Thymus (tissue), 14 donors: ENCODE measurements at places on chromosomes 6 and 20.

DNA sequence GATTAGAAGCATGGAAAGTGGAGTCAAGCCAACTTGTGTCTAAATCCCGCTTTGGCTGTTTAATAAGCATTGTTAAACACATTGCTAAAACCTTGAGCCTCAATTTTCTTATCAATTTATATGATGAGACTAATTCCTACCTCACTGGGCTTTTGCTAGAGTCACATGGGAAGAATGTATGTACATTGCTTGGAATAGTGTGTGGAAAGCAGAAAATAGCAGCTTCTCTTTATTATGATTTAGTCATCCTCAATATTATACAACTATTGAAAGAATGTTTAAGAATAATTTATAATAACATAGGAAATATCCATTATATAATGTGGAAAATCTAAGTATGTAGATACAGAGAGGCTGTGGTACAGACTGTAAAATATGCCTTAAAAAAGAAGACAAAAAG, 313.0 kb upstream of the CDYL start:
- DNase-seq = no peak

DNA sequence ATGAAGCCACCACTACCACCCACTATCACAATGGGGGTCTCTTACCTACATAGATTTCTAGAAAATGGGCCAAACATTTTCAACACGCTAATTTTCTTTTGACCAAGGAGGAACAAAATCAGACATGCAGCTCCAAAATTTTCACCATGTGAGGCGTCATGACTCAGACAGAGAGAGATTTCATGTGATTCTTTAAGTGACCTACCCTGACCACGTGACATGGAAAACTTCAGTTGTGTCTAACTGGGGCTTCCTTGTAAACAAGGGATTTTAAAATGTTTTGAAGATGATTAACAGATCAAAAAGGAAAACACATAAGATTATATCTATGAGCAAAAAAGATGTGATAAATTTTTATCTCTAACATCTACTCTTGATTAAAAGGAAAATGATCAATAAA, 199.2 kb downstream of the TBXT start:
- DNase-seq = no peak

DNA sequence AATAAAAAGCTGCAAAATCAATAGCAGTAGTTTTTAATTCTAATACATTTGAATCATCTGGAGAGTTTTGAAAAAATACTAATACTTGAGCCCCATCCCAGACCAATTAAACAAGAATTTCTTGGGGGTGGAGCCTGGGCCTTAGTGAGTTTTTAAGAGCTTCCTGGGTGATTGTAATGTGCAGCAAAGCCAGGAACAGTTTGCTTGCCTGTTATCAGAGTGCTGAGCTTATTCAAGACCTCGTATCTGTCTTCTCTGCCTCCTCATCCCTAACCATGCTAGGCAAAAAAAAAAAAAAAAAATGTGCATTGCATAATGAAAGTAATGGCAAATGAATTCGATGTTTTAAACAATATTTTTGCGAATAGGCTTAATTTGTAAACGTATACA, 36.4 kb upstream of the MYB start:
- no peak for DNase-seq

DNA sequence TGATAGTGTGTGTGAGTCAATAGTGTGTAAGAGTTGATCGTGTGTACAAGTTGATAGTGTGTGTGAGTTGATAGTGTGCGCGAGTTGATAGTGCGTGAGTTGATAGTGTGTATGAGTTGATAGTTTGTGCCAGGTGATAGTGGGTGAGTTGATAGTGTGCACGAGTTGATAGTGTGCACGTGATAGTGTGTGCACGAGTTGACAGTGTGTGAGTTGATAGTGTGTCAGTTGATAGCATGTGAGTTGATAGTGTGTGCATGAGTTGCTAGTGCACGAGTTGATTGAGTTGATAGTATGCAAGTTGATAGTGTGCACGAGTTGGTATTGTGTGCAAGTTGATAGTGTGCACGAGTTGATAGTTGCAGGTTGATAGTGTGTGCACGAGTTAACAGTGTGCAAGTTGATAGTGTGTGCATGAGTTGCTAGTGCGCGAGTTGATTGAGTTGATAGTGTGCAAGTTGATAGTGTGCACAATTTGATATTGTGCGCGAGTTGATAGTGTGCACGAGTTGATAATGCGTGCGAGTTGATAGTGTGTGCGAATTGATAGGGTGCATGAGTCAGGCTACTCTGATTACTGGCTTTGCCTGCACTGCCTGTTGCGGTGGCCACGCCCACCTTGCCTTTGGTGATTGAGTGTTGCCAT, 35.8 kb upstream of the IYD start:
- no peak for DNase-seq

GRCh38 chr6:20719980-20720379, 185.7 kb downstream of the CDKAL1 start:
- no peak for DNase-seq

- peak; percentile 29 for DNase-seq
Observed at GRCh38 chr20:7980332-7981046, 39.1 kb downstream of the TMX4 start.

DNA sequence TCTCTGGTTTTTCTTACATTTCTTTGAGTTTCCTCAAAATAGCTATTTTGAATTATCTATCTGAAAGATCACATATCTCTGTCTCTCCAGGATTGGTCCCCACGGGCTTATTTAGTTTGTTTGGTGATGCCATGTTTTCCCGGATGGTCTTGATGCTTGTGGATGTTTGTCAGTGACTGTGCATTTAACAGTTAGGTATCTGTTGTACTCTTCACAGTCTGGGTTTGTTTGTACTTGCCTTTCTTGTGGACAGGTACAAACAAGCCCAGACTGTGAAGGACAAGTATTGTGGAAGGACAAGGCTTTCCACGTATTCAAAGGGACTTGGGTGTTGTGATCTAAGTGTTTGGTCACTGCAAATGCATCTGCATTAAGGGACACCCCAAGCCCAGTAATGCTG, 49.9 kb upstream of the TOP1 start:
- no peak for DNase-seq

DNA sequence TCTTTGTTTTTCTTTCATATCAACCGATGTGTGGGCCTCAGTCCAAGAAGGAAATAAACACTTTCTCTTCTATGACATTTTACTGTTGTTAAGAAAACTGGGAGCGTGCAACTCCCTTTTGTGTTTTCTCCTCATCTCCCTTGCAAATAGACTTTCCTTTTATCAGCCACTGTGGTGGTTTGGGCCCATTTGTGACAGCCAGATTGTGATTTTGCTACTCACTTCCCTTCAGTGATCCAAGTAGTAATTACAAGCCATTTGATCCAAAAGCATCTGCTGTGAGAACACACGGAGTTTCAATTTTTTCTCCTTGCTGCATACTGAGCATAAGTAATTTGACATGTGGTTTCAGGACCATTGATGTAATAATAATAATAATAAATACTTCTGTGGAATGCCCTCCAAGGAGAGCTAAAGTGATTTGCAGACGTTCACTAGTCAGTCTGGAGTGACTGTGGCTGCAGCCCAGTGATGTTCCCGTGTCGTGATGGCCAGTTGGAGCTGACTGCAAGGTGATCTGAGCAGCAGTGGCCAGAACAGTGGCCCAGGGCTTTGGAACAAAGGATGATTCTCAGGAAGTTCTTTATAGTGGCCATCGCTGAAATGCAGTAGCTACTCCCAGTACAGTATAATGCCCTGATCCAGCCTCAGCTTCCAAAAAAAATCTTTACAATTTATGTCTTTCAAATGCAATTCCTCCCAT, 91.9 kb upstream of the CLDN20 start:
- DNase-seq = no peak

DNA sequence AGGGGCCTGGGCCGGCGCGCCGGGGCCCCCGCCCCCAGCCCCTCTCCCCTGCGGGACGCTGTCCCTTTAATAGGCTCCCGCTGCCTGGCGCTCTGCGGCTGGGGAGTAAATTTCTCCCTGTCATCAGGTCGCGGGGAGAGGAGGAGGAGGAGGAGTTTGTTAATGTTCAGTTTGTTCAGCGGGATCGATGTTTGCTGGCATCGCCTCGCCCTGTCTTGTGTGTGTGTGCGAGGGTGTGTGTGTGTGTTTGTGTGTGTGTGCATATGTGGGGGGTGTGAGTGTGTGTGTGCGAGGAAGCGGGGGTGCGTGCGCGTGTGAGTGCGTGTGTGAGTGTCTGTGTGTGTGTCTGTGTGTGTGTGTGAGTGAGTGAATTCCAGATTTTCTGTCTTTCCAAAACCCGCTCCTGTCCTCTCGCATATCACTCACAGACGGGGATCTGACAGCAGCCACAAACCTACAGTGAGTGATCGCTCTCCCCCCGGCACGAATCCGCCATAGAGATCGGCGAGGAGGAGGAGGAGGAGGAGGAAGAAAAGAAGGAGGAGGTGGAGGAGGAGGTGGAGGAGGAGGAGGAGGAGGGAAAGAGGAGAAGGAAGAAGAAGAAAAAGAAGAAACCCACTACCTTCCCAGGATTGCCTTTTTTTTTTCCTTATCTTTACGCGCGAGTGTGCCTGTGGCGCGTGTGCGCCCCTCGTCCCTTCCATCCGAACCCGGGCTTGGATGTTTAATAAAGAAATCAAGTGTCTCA, at the start of gene TSHZ2:
Gene TSHZ2, plus strand, starts transcription at position 169 of the 748 bp plus-strand sequence. CDS start 936 bp downstream, outside the sequence.
- DNase-seq = no peak

- DNase-seq = no peak
Observed at GRCh38 chr6:109523478-109523877, 40.5 kb upstream of the ZBTB24 start.

- DNase-seq = no peak
Observed at GRCh38 chr6:166251211-166251610, 57.0 kb downstream of the PRR18 start.

DNA sequence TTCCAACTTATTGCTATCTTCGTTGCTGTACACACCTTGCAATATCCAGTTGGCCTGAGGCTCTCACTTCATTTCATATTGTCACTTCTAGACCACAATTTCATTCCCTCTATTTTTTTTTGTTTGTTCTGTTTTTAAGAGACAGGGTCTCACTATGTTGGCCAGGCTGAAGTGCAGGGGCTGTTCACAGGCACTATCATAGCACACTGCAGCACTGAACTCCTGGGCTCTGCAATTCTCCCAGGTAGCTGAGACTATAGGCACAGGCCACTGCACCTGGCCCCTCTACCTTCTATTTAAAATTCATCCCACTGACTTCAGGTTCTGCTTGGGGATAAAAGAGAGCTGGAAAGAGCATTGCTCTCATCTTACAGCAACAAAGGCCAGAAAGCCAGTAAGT, 4.7 kb upstream of the LINC00237 start:
- DNase-seq = no peak

GRCh38 chr20:64167676-64168075, 3.4 kb downstream of the MYT1 start:
- no peak for DNase-seq

DNA sequence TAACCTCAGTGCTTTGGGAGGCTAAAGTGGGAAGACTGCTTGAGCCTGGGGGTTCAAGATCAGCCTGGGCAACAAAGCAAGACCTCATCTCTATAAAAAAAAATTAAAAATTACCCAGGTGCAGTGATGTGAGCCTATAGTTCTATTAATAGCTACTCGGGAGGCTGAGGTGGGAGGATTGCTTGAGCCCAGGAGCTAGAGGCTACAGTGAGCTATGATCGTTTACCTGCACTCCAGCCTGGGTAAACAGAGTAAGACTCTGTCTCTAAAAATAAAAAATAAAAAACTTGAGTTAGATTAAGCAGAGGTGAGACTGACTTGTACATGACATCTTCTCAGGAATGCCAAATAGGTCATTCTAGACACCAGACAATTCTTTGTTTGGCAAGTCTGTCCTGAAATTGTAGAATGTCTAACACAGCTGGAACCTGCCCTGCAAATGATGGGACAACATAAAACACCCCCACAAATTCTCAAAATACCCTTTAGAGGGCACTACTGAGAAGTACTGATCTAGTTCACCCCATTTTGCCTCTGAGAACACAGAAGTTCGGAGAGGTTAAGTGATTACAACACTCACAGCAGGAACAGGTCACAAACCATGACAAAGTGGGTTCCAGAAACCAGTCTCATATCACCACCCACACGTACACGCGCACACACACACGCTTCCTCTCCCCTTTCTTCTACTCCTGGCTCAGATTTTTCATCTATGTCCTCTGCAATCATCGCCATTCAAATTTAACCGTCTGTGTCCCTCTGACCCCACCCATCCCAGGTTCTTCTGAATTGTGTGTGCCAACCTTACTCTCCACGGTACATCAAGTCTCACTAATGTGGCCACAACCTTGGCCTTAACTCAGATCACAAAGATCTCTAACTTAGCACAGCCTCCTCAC, 38.3 kb downstream of the ARHGAP18 start:
- DNase-seq = peak; percentile 41

GRCh38 chr6:7787137-7787608, 61.3 kb downstream of the BMP6 start:
- no peak for DNase-seq

DNA sequence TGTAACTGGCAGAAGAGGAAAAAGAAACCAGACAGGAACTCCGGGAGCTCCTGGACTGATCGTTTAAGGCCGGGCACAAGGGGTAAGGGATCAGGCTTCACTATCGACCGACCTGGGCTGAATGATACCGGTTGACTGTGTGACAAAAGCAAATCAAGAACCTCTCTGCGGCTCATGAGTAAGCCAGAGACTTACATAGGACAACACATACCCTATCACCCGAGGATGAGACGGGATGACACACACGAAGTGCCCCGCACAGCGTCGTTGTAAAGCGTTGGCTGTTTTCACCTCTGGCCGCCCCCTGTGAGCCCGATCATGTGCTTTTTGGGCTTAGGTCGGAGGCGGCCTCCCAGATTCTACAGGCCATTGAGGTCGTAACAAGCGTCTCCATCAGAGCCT, 695 bp upstream of the TGIF2 start:
- peak; percentile 44 for DNase-seq

DNA sequence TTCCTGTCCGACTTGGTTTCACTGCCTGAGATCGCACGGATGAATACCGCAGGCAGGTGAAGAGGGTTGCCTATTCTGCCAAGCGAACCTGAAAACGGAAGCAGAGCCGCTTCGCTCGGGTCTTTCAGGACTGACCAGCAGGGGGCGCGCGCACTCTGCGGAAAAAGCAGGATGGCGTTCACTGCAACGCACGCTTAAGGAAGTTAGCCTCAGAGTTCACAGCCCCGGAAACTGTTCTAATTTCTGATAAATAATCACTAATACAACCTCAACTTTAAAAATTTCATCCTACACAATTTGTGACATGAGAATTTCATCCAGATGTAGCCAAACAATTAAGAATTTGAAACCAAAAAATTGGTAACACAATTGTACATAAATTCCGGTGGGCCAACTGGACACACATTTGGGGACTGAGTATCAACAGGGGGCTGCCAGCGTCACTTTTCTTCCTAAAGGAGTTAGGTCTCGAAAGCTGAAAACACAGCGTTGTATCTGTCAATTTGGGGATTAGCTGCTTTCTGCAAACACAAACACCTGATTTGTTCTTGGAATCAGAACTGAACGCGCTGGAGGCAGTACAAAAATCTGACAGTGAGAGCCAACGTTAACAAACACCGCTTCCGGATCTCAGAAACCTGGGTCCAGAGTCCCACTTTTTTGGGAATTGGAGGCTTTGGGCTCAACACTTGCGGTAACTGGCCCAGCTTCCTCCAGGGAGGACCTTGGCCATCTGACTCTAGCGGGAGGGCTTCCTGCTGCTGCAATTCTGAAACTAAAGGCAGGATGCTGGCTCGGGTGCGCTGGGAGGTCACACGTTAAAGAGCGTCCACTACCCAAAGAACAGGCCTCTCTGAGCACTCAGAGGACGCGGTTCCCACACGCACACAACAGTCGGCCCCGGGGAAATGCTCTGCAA, 8.8 kb downstream of the PXDC1 start:
- peak; percentile 78 for DNase-seq

GRCh38 chr6:25637960-25638434, 14.0 kb upstream of the SCGN start:
- DNase-seq = no peak
